ENCODE measurements at places on chromosomes 1 and 21.

DNA sequence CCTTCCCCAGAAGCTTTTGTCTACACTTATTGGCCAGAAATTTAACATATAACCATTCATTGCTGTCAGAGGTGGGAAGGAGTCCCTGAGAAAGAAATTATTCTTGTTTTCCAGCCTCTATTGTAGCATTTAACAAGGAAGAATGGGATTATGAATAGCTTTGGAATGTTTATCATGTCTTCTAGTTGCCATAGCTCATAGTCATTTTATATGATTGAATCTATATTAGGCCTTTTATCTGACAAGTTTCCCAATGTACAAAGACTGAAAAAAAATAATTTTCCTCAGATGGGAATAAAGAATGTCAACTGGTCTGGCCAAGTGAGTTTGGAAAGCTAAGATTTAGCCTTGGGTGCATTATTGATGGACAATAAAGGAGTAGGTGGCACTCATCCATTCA, 28.3 kb downstream of the PTPRC start:
- DNase-seq: no peak

DNA sequence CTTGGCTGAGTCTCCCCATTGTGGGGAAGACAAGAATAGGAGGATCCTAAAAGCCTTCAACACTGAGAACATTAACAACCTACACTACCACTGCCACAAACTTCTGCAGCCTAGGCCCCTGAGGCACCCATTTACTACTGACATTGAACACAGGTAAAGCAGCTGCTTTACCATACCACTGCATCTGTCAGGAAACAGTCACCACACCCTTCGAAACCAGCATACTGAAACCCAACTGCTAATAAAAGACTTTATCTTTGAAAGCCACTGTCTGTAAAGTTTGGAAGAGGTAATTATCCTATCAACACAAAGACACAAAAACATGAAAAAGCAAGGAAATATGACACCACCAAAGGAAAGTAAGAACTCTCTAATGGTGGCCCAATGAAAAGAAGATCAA, 7.4 kb downstream of the IFNAR1 start:
- no peak for DNase-seq

DNA sequence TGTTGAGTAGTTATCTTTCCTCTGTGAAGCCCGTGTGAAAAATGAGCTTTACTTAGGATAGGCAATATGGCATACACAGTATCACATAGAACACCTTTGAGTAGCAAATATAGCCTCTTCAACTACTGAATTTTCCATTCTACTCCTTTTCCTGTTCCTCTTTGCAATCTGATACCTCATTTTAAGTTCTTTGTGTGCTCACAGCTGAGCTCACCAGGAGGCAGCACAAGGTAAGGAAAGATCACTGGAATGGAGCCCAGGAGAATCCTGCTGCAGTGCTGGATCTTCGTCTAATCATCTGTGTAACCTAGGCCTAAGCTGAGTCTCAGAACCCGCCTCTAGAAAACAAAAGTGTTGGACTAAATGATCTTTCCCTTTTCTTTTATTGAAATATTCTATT, 171.0 kb downstream of the LRRC40 start:
- DNase-seq: no peak

GRCh38 chr21:43811262-43812105, 22.1 kb downstream of the RRP1 start:
- peak; percentile 52 for DNase-seq

DNA sequence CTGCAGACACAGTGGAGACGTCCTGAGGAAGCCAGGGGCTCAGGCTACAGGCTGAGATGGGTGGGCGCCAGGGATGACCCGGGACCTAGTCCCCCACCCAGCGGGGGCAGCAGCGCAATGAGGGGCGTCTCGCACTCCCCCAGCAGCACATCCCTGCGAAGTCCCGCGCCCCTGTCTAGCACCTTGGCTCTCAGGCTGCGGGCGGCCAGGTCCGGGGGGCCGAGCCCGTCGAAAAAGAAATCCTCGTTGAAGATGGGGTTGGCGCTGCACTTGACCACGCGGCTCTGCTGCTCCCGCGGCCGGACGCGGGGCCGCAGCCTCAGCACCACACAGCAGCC, 1.8 kb downstream of the C2CD4D start:
- no peak for DNase-seq
